Thyroid gland (tissue), 4 donors: ENCODE measurements at places on chromosomes 13 and 19. TPM values are rescaled to one million over a fixed set of nuclear protein-coding genes. Genes with fewer than 3 reads are reported as not detected.

The MIA gene
- total RNA-seq: not detected

DNA sequence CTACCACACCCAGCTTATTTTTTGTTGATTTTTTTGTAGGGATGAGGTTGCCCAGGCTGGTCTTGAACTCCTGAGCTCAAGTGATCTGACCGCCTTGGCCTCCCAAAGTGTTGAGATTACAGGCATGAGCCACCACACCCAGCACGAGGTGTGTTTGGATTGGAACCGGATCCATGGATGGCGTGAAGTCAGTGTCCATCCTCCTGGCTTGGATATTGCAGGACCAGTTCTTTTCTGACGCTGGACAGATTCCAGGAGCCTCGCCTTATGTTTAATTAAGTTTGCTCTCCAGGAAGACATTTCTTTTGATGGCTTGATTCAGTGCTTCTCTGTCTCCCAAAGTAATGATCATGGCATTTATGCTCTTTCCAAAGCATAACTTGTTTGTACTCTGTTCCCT, 14.4 kb upstream of the RFXAP start:
- H3K27ac ChIP-seq: no peak overlapping the region
- no peaks in the 10 kb centered on the region for H3K4me1 ChIP-seq
- H3K36me3 ChIP-seq: no peaks in the 10 kb centered on the region
- no peak for DNase-seq

The NCCRP1 gene
- not detected for total RNA-seq

- DNase-seq: peak; percentile 80
- no peak overlapping the region for H3K4me3 ChIP-seq
- H3K36me3 ChIP-seq: no peaks in the 10 kb centered on the region
- peak overlapping the region; percentile 71 for H3K27ac ChIP-seq
- peaks cover 9% of the 10 kb centered on the region for H3K4me1 ChIP-seq
- no peaks in the 10 kb centered on the region for H3K27me3 ChIP-seq
Measured at GRCh38 chr19:48554385-48555091, 2.6 kb downstream of the SULT2B1 start.

GRCh38 chr13:99224021-99224420, 23.4 kb downstream of the UBAC2 start:
- H3K27me3 ChIP-seq: no peaks in the 10 kb centered on the region
- DNase-seq: no peak
- H3K36me3 ChIP-seq: no peaks in the 10 kb centered on the region

The IGFL2 gene
- not detected for total RNA-seq

DNA sequence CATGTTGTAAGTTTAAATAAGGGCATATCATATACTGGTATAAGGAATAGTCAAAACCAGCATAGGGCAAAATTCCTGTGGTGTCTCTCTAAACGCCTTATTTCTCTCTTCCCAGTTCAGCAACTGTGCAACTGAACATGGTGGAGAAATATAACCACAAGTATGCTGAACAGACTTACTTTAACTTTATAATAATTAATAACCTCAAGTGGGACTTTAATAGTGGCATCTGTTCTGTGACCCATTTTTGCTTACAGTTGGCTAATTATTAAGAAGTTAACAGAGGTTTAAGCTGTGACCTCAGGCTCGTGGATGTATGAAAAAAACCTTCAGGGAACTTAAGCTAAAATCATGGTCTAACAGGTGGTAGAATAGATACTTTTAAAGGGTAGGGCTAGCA, 54.3 kb downstream of the MICU2 start:
- no peak overlapping the region for H3K27ac ChIP-seq
- H3K36me3 ChIP-seq: no peaks in the 10 kb centered on the region
- no peak overlapping the region for H3K4me3 ChIP-seq
- H3K27me3 ChIP-seq: no peaks in the 10 kb centered on the region
- no peak for DNase-seq

DNA sequence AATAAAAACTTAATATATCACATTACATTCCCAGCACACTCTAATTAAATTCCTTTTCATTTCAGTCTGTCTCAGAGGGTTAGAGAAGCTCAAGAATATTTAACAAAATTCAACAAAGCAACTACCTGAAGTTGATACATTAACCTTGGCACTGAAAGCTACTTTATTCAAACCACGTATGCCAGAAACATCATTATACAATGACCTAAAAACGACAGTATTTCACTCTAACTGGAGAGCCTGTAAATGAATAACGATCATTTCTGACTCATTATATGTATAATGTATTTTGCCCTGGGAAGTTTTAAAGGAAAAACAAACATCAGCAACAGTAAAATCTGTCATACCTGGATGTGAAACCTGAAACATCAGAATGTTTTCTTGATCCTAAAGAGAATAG, 270.1 kb downstream of the SLITRK5 start:
- no peaks in the 10 kb centered on the region for H3K4me1 ChIP-seq
- H3K27ac ChIP-seq: no peak overlapping the region
- no peak for DNase-seq

- H3K27me3 ChIP-seq: no peaks in the 10 kb centered on the region
- no peak overlapping the region for H3K4me3 ChIP-seq
- peak overlapping the region; percentile 70 for H3K27ac ChIP-seq
Measured at GRCh38 chr13:75724752-75725517, 88.8 kb downstream of the LMO7 start.

The PSG1 gene
- total RNA-seq: not detected

The JSRP1 gene
- not detected for total RNA-seq

DNA sequence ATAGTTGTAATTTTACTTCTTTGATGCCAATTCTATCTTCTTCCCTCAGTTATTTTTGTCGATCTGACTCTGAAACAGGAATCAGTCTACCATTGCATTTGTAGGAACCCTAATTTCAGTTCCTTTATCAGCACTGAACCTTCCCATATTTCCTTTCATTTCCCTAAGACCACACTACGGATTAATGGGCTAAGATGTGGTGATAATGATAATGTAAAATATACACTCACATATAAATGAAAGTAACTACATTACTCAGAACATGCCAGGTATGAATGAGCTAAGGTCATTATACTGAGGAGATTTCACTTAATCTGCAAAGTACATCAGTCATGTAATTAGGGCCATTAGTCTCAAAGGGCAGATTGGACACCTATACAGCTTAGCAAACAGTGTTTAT, 60.2 kb upstream of the RFC3 start:
- no peaks in the 10 kb centered on the region for H3K4me1 ChIP-seq
- H3K27me3 ChIP-seq: no peaks in the 10 kb centered on the region
- H3K27ac ChIP-seq: no peak overlapping the region
- no peak overlapping the region for H3K4me3 ChIP-seq
- H3K36me3 ChIP-seq: no peaks in the 10 kb centered on the region

DNA sequence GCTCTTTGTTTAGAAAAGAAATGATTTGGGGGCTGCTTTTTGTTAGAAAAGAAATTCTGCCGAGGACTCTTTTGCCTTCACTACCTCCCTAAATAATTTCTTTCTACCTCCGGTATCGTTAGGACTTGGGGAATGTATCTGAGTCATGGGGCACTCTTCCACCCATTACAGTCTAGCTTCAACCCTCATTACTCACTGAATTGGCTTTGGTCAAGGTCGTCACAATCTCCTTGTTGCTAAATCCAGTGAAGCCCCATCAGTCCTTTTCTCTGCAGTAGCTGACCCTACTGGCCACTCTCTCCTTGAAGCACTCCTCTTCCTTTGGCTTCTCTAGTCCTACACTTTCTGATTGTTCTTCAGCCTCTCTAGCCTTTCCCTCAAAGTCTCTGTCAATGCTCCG, 34.0 kb downstream of the WDR87 start:
- no peaks in the 10 kb centered on the region for H3K27me3 ChIP-seq
- DNase-seq: no peak
- peaks cover 34% of the 10 kb centered on the region for H3K4me1 ChIP-seq
- no peak overlapping the region for H3K4me3 ChIP-seq
- H3K36me3 ChIP-seq: no peaks in the 10 kb centered on the region
- no peak overlapping the region for H3K27ac ChIP-seq

The KIR2DL4 gene
- not detected for total RNA-seq

The POU2F2 gene
- 0.11 TPM for total RNA-seq

GRCh38 chr19:13190781-13191540, 40.8 kb downstream of the IER2 start:
- no peaks in the 10 kb centered on the region for H3K36me3 ChIP-seq
- H3K4me1 ChIP-seq: no peaks in the 10 kb centered on the region
- no peaks in the 10 kb centered on the region for H3K27me3 ChIP-seq
- no peak for DNase-seq
- no peak overlapping the region for H3K4me3 ChIP-seq
- H3K27ac ChIP-seq: no peak overlapping the region

GRCh38 chr13:50919277-50919676, 9.7 kb downstream of the RNASEH2B start:
- peaks cover 43% of the 10 kb centered on the region for H3K4me1 ChIP-seq
- no peaks in the 10 kb centered on the region for H3K36me3 ChIP-seq
- no peak overlapping the region for H3K4me3 ChIP-seq
- no peak overlapping the region for H3K27ac ChIP-seq

GRCh38 chr19:4186087-4186993, 3.9 kb downstream of the ANKRD24 start:
- H3K4me1 ChIP-seq: peaks cover 12% of the 10 kb centered on the region
- peak; percentile 62 for DNase-seq
- H3K36me3 ChIP-seq: no peaks in the 10 kb centered on the region
- no peak overlapping the region for H3K4me3 ChIP-seq

DNA sequence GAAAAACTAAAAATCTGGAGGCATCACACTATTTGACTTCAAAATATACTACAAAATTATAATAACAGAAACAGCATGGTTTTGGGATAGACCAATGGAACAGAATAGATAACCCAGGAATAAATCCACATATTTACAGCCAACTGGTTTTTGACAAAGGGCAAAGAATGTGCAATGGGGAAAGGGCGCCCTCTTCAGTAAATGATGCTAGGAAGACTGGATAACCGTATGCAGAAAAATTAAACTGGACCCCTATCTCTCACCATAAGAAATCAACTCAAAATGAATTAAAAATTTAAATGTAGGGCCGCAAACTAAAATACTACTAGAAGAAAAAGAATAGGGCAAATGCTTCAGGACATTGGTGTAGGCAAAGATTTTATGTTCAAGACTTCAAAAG, 440.5 kb upstream of the SGCG start:
- H3K36me3 ChIP-seq: no peaks in the 10 kb centered on the region
- no peak overlapping the region for H3K4me3 ChIP-seq
- no peak for DNase-seq
- no peak overlapping the region for H3K27ac ChIP-seq
- no peaks in the 10 kb centered on the region for H3K4me1 ChIP-seq
- H3K27me3 ChIP-seq: no peaks in the 10 kb centered on the region

The CEACAM6 gene
- 0.11 TPM for total RNA-seq

The UBL3 gene
- total RNA-seq: 59.0 TPM

- H3K36me3 ChIP-seq: no peaks in the 10 kb centered on the region
- DNase-seq: no peak
- H3K27ac ChIP-seq: no peak overlapping the region
- peaks cover 24% of the 10 kb centered on the region for H3K4me1 ChIP-seq
Measured at GRCh38 chr19:17023805-17024204, 2.8 kb downstream of the CPAMD8 start.

GRCh38 chr13:60162096-60162495, 1.6 kb downstream of the DIAPH3 start:
- no peaks in the 10 kb centered on the region for H3K36me3 ChIP-seq
- peaks cover 16% of the 10 kb centered on the region for H3K4me1 ChIP-seq
- H3K4me3 ChIP-seq: no peak overlapping the region
- no peak overlapping the region for H3K27ac ChIP-seq
- H3K27me3 ChIP-seq: no peaks in the 10 kb centered on the region
- no peak for DNase-seq

DNA sequence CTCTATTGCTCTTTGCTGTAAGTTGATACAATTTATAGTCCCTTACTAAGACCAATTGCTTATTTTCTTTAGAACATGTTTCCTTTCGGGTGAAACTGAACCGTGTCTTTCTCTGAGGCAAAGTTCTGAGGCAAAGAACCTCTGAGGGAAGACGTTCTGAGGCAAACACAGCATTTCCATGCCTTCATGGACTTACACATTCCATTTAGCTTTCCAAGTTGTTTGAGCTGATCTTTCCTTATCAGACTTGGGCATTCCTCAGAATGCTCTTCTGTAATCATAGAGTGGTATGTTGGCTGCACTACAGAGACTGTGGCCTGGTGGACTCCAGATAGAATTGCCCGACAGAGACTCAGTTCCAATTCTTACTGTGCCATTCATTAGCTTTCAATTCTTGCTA, 579.1 kb downstream of the KCTD12 start:
- no peaks in the 10 kb centered on the region for H3K36me3 ChIP-seq
- no peaks in the 10 kb centered on the region for H3K27me3 ChIP-seq
- no peak overlapping the region for H3K4me3 ChIP-seq
- H3K27ac ChIP-seq: peak overlapping the region; percentile 2
- no peaks in the 10 kb centered on the region for H3K4me1 ChIP-seq

The OLFM2 gene
- total RNA-seq: 42.7 TPM

DNA sequence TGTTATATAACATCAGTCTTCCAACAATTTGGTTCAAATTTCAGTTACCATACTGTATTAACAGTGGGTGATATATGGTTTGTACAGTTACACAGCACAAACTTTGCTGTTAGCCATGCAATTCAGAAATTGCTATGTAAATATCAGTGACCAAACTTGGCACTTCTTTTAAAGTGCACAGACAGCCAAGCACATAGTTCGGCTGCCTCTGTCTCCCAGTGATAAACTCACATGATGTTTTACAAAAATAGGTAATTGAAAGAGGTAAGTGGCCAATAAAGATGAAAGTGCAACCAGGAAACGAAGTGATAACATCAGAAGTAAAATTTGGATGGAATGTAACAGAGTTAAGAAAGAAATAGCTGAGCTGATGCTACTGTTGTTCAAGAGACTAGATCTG, 143.9 kb downstream of the PCDH9 start:
- no peaks in the 10 kb centered on the region for H3K4me1 ChIP-seq
- H3K4me3 ChIP-seq: no peak overlapping the region
- no peaks in the 10 kb centered on the region for H3K27me3 ChIP-seq
- H3K27ac ChIP-seq: no peak overlapping the region

The SERP2 gene
- total RNA-seq: 4.7 TPM

- no peaks in the 10 kb centered on the region for H3K27me3 ChIP-seq
- H3K36me3 ChIP-seq: no peaks in the 10 kb centered on the region
- H3K4me3 ChIP-seq: no peak overlapping the region
- peaks cover 11% of the 10 kb centered on the region for H3K4me1 ChIP-seq
Measured at GRCh38 chr19:34484328-34484727, 2.8 kb downstream of the WTIP start.

The C13orf46 gene
- 6.8 TPM for total RNA-seq

DNA sequence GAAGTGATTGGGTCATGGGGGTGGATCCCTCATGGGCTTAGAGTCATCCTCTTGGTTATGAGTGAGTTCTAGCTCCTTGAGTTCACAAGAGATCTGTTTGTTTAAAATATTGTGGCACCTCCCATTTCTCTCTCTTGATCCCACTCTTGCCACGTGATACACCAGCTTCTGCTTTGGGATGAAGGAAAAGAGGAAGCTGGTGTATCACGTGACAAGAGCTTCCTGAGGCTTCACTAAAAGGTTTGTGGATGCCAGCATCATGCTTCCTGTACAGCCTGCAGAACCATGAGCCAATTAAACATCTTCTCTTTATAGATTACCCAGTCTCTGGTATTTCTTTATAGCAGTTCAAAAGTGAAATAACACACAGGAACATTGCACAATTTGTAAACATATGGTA, 352.5 kb upstream of the ATXN8OS start:
- no peak for DNase-seq
- no peak overlapping the region for H3K27ac ChIP-seq

The ZNF681 gene
- 1.9 TPM for total RNA-seq

GRCh38 chr13:42298392-42298791, 26.4 kb downstream of the AKAP11 start:
- H3K4me3 ChIP-seq: no peak overlapping the region
- no peaks in the 10 kb centered on the region for H3K27me3 ChIP-seq
- DNase-seq: no peak
- peaks cover 32% of the 10 kb centered on the region for H3K36me3 ChIP-seq
- no peaks in the 10 kb centered on the region for H3K4me1 ChIP-seq
